Germinal center (tissue), 1 donor: ENCODE measurements at places on chromosomes 5 and 9.

DNA sequence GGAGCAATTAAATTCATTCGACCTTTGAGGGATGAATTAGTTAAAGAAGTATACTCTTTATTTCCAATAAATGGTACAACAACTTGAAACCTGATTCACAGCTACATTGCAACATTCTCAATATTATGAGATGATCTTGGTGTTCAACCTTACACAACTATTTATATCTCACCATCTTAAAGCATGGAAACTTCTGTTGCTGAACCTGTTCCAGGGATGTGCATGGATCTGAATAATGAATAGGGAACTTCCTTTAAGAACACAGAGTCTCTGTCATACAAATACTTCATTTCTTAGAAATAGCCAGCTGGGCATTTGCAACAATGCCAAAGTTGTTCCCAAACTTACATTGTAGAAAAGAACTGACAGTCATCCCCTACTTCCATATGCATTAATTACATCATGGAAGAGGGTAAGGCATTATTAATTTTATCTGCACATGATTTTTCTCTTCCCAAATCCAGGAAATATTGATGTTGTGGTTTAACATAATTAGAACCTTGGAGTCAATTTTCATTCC, 39.8 kb upstream of the CCDC112 start:
- DNase-seq, result no peak

- no peak for DNase-seq
Measured at GRCh38 chr5:177592905-177593304, 902 bp downstream of the TMED9 start.

- no peak for DNase-seq
Measured at GRCh38 chr5:73522989-73523388, 24.7 kb downstream of the BTF3 start.

GRCh38 chr9:4011054-4011453, 288.8 kb downstream of the GLIS3 start:
- DNase-seq, result no peak

DNA sequence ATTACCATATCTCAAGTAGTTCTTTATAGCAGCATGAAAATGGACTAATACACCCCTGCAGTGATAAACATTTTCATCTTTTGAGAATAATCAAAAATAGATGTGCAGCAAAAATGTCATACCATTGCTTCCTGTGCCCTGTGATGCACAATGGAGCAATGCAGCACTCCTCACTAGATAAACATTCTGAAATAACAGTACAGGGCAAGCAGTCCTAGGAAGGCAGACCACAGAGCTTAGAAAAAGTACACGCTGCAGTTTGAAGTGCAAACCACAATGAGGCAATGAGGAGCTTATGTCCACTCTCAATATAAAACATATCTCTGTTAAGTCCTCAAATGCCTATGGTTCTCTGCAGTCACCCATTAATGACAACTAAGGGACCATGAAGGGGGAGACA, 367.6 kb downstream of the PDE4D start:
- no peak for DNase-seq

GRCh38 chr9:136142414-136142796, 23.7 kb upstream of the TMEM250 start:
- no peak for DNase-seq

DNA sequence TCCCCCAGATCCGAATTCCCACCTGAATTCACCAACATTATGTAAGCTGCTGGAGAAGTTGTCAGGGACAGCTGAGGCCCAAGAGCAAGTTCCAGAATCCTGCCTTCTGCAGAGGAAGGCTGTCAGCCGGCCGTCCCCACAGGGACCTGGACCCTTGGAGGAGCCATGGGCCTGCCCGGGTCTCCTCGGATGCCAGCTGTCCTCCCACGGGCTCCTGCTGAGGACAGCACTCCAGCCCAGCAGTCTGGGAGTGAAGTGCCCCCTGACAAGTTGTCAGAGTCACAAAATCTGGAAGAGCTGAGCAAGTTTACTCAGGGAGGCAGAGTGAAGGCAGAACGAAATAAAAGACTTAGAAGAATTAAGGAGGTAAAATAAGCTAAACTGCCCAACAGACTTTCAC, 192.5 kb upstream of the DAPK1 start:
- no peak for DNase-seq

- DNase-seq, result no peak
Measured at GRCh38 chr5:112485934-112486355, 66.9 kb upstream of the EPB41L4A start.

DNA sequence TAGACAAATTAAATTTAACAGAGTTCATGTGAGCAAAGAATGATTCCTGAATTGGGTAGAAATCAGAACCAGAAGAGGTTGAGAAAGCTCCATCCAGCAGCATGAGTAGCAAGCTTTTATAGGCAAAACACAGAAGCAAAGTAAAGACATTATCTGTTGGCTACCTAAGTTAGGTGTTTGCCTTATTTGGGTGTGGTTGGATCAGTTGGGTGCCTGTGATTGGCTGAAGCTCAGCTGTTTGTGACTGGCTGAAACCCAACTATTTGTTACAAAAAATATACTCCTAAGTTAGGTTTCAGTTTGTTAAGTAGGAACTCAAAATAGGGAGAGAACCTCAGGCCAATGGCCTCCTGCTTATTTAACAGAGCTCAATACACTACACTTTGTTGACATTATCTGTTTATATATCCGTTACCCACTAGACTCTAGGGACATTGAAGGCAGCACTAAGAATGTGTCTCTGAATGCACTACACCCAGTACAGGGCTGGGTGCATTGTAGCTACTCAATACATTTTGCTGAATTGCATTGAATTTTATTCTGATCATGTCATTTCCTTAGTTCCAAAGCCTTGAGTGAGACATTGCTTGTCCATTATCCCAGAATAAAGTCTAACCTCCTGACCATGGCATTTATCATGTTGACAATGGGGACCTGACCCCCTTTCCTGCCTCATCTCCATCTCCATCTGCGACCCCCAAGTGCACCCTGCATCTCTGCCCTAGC, 98.7 kb downstream of the CCDC192 start:
- DNase-seq, result no peak

DNA sequence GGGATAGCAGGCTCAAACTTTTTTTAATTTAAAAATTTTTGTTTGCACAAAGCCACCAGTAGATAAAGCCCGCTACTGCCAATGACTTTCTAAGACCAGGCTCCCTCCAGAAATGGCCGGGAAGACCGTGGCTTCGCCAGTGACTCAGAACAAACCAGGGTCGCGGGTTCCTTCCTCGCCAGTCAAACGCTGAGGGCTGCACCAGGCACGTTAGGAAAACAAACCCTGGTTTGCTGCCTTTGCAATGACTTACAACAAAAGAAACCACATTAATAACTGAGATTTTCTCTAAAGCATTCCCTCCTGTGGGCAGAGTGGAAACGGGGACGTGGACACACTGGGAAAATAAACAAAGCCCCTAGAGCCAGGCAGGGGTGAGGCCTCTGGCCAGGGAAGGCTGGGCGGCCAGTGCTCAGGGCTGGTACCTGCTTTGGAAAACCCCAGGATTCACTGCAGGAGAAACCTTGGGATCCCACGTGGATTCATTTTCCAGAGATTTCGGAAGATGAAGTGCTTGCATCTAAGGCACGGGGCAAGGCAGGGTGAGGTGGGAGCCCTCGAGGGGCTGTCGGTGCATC, 3.8 kb downstream of the PRRX2 start:
- no peak for DNase-seq

DNA sequence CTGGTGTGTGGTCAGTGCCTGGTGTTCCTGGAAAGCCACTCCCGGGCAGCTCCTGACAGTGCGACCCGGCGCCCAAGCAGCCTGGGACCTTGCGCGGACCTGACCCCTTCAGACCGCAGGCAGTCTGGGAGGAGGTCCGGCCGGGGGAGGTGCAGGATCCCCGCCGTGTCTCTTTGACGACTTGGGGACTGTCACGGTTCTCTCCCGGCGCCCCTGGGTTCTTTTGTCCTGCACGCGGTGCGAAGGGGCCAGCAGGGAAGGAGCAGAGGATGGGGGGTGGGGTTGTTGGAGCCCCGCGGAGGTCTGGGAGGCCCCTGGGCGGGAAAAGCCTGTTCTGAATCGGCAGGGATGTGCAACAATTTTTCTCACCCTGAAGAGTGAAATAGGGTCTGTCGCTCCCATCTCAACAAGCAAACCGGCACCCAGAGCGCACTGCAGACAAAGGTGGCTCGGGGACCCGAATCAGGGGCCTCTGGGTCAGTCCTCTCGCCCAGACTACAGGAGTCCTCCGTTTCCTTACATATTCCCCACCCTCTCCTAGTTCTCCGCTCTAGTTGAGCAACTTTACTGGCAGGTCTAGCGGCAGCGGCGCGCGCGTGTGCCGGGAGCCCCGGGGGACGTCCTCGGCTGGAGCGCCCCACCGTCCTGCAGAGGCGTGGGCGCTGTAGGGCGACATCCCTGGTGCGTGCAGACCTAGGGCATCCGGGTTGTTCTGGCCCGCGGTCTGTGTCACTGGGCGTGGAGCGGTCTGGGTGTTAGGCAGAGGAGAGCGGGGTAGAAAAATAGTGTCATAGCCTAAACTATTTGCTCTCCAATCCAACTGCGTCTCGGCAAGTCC, 1.2 kb downstream of the VCAN start:
- DNase-seq, result peak; percentile 19

GRCh38 chr5:80268916-80269315, 13.1 kb upstream of the SERINC5 start:
- no peak for DNase-seq

- DNase-seq, result no peak
Measured at GRCh38 chr5:38780945-38781344, 64.9 kb upstream of the OSMR start.

GRCh38 chr9:73155377-73155776, 3.7 kb downstream of the ANXA1 start:
- DNase-seq, result no peak

GRCh38 chr5:55453211-55453610, 81.6 kb downstream of the PLPP1 start:
- no peak for DNase-seq

DNA sequence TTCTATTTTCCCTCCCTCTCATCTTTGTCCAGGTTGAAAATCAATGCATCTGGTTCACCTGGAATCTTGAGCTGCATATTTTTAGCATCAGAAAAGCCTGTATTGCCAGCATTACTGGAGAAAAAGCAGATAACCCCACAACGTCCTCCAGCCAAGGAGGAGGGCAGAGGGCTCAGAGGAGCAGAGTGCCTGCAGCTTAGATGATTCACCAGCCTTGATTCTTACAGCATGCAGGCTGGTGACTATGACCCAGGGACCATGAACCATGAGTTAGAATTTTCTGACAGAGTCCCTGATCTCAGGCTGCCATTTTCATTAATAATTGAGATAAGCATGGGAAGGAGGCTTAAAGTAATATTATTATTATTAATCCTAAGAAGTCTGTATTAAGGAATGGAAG, 278.2 kb downstream of the BRINP1 start:
- no peak for DNase-seq

GRCh38 chr5:95520206-95520605, 34.6 kb downstream of the SKIC3 start:
- no peak for DNase-seq

- peak; percentile 77 for DNase-seq
Measured at GRCh38 chr5:151126199-151126645, 31.4 kb downstream of the ANXA6 start.

- no peak for DNase-seq
Measured at GRCh38 chr9:128707446-128707845, 5.1 kb downstream of the PKN3 start.

DNA sequence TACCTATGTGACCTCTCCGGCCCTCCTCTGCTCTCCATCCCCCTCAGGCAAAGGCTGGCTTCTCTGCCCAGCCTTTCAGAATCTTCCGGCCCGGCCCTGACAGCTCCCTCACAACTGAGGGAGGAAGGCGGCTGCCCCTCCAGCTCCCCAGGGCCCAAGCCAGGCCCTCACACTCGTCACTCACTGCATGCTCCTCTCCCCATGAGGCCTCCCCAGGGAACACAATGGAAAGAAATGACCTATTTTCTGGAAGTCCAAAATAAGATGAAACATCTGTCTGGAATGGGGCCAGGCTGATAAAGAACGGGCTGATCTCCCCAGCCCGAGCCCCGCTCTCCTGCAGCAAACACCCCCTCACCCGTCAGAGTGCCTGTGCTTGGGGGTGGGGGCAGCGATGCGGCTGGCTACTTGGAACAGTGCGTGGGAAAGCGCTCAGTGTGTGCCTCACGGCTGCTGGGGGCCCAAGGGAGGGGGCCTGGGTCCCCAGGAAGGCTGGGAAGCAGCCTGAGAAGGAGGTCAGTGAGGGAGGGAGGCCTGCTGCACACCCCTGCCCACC, 11.3 kb downstream of the PDGFRB start:
- no peak for DNase-seq

DNA sequence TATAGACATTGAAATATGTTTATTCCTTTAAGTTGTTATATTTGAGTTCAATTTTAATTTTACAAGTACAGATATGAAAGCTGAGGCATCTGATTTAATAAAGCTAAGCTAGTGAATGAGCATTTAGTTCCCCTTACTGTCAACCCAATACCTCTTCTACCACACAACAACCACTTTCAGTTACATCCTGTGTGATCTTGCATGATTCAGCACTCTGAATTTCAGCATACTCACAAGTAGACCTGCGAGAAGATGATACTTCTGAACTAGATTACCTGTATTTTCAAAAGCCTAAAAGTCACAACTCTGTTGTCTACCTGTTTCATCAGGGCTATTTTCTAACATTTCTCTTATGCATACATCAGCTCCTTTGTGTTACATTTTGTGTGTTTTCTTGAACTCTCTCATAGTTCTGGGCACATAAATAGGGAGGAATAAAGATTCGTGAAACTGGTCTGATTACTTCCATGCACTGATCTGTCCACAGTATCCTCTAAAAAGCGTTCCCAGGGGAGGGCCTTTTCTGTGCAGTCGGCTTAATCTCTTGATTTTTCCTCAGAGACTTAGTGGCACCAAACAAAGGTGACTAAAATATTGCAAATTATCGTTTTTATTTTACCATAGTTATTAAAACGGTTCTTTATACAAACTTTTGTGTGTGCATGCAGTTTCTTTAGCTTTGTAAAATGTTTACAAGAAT, 2025.5 kb upstream of the NUDT12 start:
- no peak for DNase-seq

DNA sequence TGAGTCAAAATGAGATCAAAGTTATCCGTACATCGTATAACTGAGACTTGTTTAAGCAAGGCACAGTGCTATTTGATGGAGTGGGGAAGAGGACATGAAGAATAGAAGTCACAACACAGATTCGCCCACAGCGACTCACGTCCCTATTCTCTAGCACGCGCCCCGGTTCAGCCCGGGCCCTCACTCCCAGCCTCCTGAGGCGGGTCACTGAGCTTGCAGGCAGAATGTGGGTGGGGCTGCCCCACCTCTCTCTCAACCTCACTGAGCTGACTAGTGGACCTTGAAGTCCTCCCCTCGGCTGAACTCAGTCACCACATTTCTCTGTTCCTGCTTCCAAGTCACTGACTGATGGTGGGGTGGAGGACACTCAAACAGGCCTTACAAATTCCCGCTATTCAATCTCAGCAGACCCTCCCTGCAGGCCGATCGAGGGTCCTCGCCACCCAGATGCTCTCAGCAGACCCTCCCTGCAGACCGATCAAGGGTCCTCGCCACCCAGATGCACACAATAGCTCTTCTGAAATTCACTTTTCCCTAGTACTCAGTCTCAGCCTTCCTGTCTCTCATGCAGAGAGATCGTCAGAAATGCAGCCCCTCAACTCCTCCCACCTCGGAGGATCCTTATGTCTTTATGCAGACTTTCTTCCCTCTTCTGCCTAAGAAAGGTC, 12.9 kb downstream of the GLDC start:
- DNase-seq, result peak; percentile 80
